ENCODE measurements at places on chromosomes 12 and 14.

GRCh38 chr12:56151672-56152131 is 685 bp upstream of the MYL6B start:
- DNase-seq, result peak; percentile 66

GRCh38 chr14:58560208-58560607 is 77.6 kb upstream of the DACT1 start:
- DNase-seq, result no peak

GRCh38 chr12:2765608-2766007 is 29.2 kb upstream of the FKBP4 start:
- DNase-seq, result no peak

DNA sequence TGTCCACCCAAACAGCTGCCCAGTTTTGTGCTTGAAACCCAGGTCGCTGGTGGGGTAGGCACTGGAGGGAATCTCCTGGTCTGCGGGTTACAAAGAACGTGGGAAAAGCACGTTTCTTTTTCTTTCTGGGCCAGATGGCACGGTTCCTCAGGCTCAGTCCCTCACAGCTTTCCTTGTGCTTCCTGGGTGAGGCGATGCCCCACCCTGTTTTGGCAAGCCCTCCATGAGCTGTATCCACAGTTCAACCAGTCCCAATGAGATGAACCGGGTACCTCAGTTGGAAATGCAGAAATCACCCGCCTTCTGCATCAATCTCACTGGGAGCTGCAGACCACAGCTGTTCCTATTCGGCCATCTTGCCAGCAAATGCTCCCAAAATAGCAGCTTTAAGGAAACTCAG is 51.4 kb upstream of the TMTC2 start:
- DNase-seq, result no peak

GRCh38 chr12:107775093-107775721 is 703 bp downstream of the ASCL4 start:
- DNase-seq, result no peak

GRCh38 chr12:15477761-15478160 is 155.5 kb downstream of the PTPRO start:
- DNase-seq, result no peak

GRCh38 chr12:96437171-96437445 is 36.9 kb upstream of the CDK17 start:
- no peak for DNase-seq

DNA sequence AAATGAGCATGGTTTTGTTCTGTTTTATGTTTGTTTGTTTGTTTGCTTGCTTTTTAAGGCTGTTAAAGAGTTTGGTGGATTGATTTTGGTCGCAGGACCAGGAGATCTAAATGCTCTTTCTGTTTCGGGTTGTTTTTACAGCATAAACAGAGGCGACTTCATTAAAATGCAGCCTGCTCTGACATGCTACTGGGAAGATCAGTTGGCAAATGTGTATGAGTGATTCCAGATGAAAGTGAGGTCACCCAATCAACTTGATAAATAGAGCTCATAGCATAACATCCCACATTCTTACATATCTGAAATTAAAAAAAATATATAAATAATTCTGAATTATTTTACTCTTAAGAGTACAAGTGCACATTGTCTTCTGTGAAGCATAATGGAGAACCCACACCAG is 947.7 kb downstream of the GALC start:
- DNase-seq, result no peak

DNA sequence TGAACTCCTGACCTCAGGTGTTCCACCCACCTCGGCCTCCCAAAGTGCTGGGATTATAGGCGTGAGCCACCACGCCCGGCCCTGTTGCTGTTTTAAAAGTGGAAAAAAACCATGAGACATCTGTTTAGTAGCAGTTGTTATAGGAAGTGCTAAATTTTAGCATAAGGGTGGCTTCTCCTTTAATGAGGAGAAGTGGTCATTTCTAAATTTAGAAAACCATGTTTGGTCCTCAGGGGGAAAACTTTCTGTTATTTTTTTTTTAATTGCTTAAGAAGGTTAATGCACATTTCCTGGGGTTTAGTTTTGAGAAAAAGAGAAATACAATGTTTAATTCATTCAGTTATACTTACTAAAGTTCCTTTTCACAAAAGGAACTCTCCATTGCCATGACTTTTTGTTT is 102.1 kb downstream of the MYRFL start:
- no peak for DNase-seq

GRCh38 chr12:131226345-131227265 is 272.9 kb downstream of the ADGRD1 start:
- DNase-seq, result no peak

DNA sequence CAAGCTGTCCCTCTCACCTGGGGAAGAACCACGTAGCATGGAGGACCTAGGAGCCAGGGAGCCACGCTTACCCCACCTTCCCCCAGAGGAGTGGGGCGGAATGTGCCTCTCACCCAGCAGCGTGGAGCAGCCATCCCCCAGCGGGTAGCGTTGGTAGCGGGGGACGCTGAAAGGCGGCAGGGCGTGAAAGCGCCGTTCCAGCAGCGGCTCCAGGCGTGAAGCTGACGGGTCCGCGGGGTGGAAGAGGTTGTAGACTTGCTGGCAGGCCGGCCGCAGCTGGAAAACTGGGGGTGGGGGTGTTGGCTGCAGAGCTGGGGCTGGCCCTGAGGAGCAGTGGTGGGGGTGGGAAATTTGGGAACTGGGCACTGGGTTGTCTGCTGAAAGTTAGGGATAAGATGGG is 11.9 kb downstream of the ARL6IP4 start:
- no peak for DNase-seq

GRCh38 chr12:75881920-75882319 is 149.7 kb downstream of the PHLDA1 start:
- DNase-seq, result no peak

DNA sequence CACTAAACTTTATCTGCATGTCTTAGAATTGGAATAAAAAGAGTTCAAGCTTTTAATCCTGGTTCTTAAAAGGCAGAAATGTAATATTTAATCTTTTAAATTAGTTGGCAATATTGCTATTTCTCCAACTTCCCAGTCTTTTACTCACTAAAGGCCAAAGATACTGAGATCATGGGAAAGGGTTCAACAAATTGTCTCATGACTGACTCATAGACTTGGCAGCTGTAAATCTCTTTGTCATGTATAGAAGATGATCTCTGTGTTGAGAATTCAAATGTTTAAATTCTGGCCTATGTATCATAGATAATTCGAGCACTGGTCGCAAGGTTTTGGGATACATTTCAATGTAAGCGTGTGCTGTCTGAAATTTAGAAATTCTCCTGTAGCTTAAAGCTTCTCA is 40.1 kb upstream of the STRAP start:
- DNase-seq, result no peak

DNA sequence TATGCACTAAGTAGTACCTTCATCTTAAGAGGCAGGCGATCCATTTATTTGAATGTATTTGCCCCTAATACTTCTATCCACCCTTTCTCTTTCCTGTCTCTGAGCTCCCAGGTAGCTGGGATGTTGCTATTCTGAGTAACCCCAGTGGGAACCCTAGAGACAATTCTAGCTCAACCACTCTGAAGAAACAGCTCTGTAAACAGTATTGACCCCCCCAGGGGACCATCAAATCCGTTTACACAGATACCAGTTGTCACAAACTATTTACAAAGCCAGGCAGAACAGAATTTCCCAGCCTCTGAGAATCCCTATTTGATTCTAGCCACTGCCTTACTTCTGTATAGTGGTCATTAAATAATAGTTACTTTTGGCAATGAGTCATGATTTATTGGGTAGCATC is 64.9 kb downstream of the MIPOL1 start:
- DNase-seq, result no peak

DNA sequence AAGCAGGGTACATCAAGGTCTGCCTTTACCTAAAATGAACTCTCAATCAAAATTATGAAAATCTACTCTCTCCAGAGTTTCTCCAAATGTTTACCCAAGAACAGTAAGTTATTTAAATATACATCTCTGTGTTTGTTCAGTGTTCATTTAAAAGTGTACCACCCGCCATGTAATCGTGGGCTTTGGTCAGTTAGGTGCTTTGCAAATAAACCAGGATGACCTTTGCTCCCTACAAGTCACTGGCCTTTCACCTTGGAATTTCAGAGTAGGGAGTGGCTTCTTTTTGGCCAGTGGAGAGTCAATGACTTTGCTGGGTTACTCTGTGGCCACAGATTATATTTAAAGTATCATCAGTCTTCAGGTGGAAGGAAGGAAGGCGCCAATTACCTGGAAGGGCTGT is 74.6 kb upstream of the PTPRB start:
- no peak for DNase-seq

- DNase-seq, result no peak
These were observed 65.5 kb upstream of the PRKD1 start for GRCh38 chr14:29993143-29993542.

DNA sequence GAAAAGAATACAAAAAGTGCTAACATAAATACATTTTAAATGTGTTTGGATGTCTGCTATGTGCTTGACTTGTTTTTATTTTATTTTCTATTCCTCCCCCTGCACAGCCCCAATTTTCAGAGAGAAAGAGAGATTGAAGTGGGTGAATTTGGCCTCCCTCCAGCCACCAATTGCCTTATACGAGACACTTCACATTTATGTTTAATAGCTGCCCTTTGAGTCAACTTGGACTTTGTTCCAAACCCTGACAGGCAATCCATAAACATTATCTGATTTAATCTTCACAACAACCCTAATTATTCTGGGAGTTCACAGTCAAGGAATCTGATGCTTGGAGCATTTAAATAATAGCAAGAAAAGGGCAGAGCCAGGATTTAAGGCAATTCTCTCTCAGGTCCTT is 161.7 kb downstream of the SLC15A4 start:
- DNase-seq, result no peak

- no peak for DNase-seq
These were observed 62.1 kb downstream of the WDR20 start for GRCh38 chr14:102201776-102202175.

GRCh38 chr12:115983226-115983798 is 294.2 kb downstream of the MED13L start:
- no peak for DNase-seq

GRCh38 chr12:52865090-52865944 is 16.5 kb upstream of the KRT78 start:
- no peak for DNase-seq

DNA sequence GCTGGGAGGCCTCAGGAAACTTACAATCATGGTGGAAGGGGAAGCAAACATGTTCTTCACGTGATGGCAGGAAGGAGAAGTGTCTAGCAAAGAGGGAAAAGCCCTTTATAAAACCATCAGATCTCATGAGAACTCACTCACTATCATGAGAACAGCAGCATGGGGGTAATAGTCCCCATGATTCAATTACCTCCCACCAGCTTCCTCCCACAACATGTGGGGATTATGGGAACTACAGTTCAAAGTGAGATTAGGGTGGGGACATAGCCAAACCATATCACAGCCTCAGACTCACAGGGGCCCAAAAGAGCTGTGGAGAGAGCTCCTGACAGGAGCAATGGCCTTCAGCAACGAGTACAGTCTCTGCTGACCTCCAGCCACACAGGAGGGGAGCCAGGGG is 151.4 kb downstream of the GXYLT1 start:
- no peak for DNase-seq

GRCh38 chr12:131035245-131035681 is 81.6 kb downstream of the ADGRD1 start:
- no peak for DNase-seq

DNA sequence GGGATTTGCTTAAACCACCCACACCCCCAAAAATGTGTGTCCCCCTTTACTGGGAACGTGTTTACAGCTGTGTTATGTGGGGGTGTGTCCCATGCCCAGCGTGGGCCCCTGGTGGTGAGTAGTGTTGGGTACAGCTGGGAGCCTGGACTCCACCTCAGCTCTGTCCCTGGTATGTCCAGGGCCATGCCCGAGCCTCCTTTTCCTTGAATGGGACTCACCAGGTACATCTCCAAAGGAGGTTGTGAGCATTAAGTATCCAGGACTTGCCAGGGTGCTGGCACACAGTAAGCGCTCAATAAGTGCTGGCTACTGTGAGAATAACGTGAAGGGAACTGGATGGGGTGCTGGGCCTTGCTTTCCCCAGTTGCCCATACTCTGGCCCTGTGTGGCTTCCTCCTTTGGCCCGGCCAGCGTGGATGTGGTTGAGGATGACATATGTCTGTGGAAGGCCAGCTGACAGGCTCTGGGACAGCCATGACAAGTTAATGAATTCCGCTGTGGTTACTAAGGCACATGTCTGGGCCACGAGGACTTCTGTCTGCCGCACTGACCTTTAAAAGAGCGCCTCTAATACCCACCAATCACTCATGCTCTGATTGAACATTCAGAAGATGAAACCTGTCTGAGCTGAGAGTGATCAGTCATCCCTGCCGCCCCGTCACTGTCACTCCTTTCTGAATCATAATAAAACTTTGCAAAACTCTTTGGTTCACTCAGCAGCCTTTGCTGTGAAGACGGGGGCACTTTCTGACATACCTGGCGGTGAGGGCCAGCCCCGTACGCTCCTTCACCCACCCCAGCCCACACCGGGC is 74.7 kb downstream of the DIO3 start:
- DNase-seq, result no peak

GRCh38 chr12:69163681-69164362 is 75.5 kb upstream of the CPSF6 start:
- DNase-seq, result no peak

DNA sequence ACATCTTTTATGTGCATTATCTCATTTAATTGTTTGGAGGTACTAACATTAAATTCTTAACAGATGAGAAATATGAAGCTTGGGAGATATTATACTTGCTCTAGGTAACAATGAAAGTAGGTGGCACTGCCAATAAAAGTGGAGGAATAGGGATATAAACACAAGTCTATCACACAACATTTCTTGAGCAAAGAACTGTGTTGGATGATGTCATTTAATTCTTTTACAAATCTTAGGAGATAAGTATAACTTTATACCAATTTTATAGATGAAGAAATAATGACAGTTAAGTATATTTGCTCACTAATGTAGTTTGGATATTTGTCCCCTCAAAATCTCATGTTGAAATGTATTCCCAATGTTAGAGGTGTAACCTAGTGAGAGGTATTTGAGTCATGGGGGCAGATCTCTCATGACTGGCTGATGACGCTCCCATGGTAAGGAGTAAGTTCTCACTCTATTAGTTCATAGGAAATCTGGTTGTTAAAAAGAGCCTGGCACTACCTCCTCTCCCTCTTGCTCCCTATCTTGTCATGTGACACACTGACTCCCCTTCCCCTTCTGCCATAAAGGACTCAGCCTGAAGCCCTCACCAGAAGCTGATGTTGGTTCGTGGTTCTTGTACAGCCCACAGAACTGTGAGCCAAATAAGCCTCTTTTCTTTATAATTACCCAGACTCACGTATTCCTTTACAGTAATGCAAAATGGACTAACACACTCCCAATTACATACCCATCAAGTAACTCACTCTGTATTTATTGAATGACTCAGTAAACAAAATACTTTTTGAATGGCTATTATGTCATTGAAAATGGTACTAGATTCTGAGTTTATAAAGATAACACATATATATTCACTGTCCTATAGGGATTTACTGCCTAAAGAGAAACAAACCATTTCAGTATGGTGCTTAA is 146.8 kb upstream of the KITLG start:
- no peak for DNase-seq

GRCh38 chr12:70217416-70217815 is 25.8 kb upstream of the CNOT2 start:
- DNase-seq, result no peak

DNA sequence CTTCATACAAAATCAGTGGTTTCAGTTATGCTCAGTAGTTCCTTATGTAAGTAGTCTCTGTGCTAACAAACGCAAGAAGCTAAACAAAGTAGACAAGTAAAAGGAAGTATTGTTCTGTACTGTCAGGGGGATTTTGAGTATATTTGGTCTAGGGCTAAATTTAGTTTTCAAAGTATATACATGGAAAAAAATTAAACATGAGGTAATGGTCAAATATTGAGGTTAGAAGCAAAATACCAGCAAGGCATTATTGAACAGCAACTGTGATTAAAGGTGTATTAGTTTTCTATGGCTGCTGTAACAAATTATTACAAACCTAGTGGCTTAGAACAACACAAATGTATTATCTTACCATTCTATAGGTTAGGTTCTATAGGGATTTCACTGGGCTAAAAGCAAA is 18.8 kb downstream of the GNG2 start:
- DNase-seq, result no peak
